Activated effector memory CD4-positive, alpha-beta T cell treated with Interleukin-2 at 50 U/mL for 16 hours (primary cell): ENCODE measurements at places on chromosomes 3 and 15.

GRCh38 chr15:43529587-43530345 lies 12.4 kb downstream of the MAP1A start:
- DNase-seq: no peak

GRCh38 chr3:29203851-29204250 lies 77.0 kb upstream of the RBMS3 start:
- no peak for DNase-seq

GRCh38 chr3:108505811-108506210 lies 4.6 kb downstream of the MYH15 start:
- DNase-seq: no peak

GRCh38 chr3:147906285-147906684 lies 497.1 kb downstream of the ZIC1 start:
- no peak for DNase-seq

DNA sequence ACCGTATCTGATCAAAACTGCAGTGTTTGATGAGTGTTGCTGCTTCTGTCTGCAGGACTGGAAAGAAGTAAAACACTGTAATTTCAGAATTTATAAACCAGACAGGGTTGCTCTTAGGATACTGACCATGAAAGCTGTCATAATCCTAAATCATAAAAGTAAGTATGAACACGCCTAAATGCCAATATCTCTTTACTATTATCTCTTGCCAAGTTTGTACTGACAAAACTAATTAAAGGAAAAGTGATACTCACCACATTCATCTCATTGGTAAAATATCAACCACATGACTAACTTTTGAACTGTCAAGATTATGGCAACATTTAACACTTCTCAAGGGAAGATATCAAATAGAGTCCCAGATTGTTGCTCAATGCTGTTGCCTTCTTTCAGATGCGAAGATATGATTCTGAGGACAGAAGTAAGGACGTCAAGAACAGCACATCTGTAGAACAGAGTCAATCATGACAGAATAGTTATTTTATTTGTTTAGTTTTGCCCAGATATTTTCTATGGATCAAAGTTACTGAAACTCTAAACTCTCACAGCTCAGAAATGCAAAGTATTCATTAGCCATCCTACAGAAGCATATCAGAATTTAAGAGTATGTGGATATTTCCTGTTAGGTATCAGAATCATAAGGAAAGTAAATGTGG lies 61.4 kb upstream of the COL8A1 start:
- no peak for DNase-seq

DNA sequence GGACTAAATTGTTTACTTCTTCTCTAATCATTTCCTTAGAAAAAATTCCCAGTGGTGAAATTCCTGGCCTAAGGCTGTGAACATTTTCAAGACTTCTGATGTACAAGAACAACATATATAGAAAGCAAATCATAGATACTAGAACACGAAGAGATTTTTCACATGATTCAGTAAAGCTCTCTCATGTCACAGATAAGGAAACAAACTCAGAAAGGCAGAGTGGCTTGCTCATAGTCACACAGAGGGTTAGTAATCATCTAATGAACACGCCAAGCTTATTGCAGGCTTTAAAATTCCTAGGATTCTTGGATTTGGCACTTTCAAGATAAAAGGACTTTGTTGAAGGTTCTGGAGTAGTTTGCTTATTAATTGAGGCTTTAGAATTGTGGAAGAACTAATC lies 26.2 kb downstream of the CRTAP start:
- DNase-seq: no peak

- DNase-seq: peak; percentile 1
Measured at GRCh38 chr3:18489939-18490338, 64.8 kb upstream of the SATB1 start.

GRCh38 chr3:143507735-143508580 lies 340.3 kb downstream of the SLC9A9 start:
- DNase-seq: no peak

DNA sequence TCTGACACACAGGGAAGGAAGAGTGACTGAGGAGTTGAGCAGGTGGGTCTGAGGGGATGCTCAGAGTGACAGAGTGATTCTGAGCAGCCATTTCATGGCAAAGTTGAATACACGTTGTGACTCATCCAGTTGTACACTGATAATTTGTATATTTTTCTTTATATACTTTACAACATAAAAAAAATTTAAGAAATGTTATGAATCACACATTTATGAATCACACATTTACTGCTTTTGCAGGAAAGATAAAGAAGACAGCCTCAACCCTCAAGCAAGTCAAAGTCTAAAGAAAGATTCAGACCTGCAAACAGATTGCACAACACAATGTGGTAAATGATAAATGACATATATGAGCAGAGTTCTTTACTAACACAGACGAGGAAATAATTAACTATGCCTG lies 21.0 kb upstream of the CHMP2B start:
- DNase-seq: no peak

GRCh38 chr3:172405914-172406313 lies 42.3 kb downstream of the GHSR start:
- no peak for DNase-seq

GRCh38 chr3:87548271-87548670 lies 271.9 kb upstream of the POU1F1 start:
- no peak for DNase-seq

DNA sequence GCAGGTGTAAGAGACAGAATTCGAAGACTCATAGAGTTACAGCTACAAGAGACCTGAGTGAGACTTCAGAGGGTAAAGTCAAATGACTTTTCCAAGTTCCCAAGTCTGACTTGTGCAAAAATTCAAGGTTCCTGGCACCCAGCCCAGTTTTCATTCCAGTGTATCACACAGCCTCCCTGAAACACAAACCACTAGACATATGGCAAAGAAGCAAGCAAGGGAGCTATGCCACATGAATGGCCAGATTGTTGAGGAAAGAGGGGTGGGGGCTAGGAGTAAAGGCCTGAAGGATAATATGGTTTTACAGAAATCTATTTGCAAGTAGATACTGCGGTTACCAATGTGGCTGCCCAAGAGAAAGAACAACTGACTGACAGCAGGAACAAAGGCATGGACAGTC lies 301.2 kb downstream of the MECOM start:
- no peak for DNase-seq

GRCh38 chr3:49787536-49787935 lies 1.2 kb upstream of the IP6K1 start:
- DNase-seq: no peak

- no peak for DNase-seq
Measured at GRCh38 chr15:33109345-33109744, 85.2 kb downstream of the FMN1 start.

DNA sequence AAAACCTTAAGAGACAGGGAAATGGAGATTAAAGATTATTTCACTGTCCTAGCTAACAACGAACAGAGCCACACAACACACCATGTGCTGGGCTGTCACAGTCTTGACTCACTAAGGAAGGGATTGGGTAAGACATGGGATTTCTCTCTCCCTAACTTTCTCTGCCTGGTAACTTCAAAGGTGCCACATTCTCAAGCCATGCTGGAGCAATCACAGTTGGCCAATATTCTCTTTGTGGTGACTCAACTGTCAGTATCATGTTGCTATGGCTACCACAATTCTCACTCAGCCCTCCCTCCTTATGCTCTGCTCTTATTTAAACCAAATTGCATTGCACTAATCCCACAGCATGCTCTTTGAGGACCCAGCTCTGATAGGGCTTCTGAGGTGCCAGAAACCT lies 74.0 kb downstream of the OXNAD1 start:
- DNase-seq: no peak

DNA sequence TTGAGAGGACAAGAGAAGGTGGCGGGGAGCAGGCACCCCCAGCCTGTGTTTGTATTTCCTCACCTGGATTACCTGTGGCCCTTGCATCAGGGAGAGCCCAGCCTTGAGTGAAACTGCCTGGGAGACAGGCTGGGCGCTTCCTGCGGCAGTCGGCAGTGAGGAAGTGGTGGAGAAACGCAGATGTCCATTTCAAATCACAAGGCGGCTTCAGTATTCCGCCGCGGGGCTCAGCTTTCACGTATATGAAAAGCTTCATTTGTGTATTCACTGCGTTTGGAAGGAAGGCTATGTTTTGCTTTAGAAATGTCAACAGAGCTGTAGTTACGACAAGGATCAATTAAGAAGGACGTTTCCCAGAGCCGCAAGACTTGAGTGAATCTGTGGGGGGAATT lies 167.4 kb upstream of the CTDSPL start:
- DNase-seq: no peak

DNA sequence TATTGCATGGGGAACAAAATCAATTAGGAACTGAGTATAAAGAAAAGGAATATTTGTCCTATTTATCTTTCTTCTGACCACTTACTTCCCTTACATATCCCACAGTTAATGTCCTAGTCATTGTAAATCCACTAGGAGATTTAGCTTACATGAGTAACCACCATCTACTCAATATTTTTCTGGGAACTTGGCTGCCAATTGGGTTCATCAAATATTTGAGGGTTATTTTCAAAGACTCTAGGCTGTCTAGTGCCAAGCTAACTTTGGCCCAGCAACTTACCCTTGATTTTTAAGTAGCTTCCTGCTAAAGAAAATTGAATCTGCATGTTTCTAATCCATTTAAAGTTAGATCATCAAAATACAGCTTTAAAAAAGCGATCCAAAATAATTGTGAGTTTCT lies 362.5 kb upstream of the EPHA3 start:
- no peak for DNase-seq

DNA sequence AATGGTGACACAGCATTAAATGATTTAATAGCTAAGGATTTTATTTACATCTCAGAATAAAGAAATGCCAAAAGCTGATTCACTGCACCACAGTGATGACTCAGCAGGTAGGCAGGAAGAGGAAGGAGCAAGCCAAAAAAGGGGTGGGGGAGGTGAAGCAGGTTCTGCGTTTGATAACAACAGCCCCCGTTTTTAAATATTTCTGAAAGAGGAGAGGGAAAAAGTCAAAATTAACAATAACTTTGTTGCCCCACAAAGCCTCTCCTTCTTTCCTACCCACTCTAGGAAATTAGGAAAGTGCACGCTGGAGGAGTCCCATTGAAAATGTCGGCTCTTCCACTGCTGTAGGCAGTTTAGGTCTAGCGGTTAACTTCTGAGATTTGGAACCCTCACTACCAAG lies 9.9 kb upstream of the CCDC54 start:
- DNase-seq: no peak

DNA sequence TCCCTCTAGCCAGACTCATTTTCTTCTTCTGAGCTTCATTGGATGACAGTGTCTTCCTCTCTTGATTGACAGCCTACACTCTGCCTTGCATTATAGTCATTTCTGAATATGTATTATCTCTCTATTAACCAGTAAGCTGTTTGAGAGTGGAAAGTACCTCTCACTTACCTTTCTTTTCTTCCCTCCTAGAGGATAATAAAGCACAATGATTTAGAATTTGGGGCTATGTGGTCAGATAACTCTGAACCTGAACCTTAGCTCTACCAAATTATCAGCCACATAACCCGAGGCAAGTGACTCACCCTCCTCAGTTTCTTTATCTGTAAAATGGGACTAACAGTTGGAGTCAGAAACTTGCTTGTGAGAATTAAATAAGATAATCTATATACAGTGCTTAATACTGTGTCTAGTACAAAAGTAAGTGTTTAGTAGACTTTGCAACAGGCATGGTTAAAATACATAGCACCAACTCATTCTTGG lies 331.8 kb upstream of the TBL1XR1 start:
- DNase-seq: no peak

DNA sequence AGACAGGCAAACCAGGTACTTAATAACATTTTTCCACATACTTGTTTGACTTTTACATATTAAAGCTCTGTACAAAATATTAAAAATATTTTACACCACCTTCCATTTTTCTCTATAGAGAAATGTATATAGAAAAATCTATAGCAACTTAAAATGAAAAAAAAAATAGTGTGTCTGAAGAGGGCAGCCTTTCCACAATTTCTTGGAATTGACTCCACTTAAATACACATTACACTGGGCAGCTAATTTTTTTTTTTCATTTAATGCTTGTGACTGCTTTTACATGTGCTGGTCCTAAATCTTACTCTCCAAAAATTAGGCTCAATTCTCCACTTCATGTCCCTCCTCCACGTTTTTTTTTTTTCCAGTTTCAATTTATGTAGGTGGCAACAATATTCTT lies 427.0 kb upstream of the RBMS3 start:
- DNase-seq: no peak

GRCh38 chr15:34031987-34032760 lies 6.8 kb downstream of the AVEN start:
- no peak for DNase-seq

- DNase-seq: no peak
Measured at GRCh38 chr3:183591881-183592521, 36.5 kb upstream of the KLHL6 start.

DNA sequence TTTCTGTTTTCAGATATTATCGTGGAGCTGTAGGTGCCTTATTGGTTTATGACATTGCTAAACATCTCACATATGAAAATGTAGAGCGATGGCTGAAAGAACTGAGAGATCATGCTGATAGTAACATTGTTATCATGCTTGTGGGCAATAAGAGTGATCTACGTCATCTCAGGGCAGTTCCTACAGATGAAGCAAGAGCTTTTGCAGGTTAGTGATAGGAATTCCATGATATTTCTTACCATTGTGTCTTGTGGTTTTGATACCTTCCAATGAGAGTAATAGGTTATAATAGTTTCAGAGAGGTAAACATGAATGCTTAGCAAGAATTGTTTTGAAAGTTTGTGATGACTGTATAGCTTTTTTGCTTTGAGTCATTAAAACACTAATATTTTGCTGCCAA lies 8.5 kb downstream of the RAB11A start:
- DNase-seq: no peak
